Activated naive CD8-positive, alpha-beta T cell treated with anti-CD3 and anti-CD28 coated beads, Interleukin-2, amount 50 U/mL, for 24 hours (primary cell): ENCODE measurements at places on chromosomes 7 and 10.

DNA sequence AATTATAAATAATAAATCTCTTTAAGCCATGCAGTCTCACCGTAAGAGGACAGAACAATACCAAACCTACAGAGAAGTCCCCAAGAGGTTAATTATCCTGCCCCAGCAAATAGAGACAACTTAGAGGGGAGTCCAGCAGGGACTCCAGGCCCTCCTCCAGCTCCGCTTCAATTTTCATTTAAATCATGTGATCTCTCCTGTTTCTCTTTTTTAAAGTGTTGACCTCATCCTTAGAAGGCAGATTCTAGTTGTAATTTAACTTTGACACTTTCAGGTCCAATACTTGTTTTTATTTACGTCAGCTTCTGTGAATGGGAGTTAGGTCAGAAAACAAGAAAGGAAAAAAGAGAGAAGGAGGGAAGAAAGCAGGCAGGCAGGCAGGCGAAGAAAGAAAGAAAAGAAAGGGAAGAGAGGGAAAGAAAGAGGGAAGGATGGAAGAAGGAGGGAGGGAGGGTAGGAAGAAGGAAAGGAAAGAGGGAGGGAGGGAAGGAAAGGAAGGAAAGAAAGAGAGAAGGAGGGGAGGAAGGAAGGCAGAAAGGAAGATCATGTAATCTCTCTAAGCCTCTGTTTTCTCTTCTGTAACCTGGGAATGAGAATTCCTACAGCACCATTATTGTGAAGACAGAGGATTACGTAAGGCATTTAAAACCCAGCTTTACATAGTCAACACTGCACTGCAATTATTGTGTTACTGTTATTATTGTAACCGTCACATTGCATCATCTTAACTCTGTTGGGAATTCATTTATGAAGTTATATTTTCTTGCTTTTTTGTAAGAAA is 227.7 kb downstream of the SKIDA1 start:
- no peak for DNase-seq

GRCh38 chr10:60169111-60169510 is 220.6 kb downstream of the ANK3 start:
- DNase-seq = no peak

GRCh38 chr7:76303202-76304147 is 1.0 kb downstream of the HSPB1 start:
- peak; percentile 81 for DNase-seq

DNA sequence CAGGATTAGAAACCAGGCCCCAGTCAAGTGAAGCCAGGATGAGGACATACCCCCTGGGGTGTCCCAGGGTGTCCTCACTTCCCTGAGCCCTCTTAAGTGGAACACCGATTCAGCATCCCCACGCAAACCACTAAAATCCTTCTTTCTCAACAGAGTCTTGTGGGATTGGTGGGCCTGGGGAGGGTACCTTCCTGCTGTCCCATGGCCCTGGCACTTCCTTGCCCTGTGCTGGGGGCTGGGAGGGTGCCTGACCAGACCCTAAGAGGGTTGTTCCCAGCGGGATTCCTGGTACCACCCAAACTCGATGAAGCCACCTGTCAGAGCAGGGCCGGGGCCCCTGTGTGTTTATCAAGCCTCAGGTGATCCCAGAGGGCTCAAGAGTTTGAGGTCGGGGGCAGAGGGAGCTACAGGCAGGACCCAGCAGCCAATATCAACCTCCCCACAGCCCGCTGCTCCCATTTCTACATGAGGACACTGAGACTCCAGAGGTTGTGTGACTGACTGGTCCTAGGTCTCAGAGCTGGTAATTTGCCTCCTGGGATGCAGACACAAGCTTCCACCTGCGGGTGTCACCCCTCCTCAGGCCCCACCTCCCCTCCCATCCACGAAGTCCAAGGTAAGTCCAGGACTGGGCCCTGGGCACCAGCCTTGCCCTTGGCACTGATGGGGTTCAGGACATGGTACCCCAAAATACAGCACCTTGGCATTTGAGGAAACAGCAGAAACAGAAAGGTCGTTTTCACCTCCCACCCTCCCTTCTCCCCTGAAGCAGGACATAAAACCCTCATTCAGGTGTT is 31.4 kb downstream of the OAT start:
- no peak for DNase-seq

DNA sequence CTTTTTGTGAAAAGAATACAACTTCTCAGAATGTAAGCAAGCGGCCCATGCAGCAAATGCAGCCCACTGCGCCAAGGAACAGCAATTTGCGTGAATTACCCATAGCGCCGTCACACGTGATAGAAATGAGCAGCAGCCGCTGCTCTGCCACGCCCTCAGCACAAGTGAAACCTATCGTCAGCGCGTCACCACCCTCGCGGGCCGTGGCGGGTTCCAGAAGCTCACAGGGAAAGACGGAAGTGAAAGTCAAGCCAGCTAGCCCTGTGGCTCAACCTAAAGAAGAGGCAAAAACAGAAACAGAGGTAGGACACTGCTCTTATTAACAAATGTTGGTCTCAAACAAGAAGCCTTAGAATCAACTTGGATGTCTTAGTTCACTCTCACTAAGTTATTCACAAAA is 70.5 kb downstream of the SHH start:
- no peak for DNase-seq

- DNase-seq = no peak
Observed at GRCh38 chr10:11243425-11244222, 226.0 kb downstream of the CELF2 start.

- DNase-seq = no peak
Observed at GRCh38 chr7:7761974-7762779, 43.8 kb upstream of the RPA3 start.

DNA sequence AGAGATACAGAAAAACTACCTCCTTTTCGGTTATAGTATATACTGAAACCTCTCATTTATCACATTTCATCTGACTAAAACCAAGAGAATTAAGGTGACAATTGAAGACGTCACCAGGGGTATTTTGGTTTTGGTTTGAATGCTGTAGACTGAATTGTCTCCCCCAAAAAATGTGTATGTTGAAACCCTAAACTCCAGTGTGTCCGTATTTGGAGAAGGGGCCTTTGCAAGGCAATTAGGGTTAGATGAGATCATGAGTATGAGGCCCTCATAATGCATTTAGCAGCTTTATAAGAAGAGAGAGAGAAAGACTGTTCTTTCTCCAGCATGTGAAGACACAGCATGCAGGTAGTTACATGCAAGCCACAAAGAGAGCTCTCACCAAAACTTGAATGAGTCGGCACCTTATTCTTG is 59.5 kb downstream of the CACNA2D1 start:
- DNase-seq = no peak

DNA sequence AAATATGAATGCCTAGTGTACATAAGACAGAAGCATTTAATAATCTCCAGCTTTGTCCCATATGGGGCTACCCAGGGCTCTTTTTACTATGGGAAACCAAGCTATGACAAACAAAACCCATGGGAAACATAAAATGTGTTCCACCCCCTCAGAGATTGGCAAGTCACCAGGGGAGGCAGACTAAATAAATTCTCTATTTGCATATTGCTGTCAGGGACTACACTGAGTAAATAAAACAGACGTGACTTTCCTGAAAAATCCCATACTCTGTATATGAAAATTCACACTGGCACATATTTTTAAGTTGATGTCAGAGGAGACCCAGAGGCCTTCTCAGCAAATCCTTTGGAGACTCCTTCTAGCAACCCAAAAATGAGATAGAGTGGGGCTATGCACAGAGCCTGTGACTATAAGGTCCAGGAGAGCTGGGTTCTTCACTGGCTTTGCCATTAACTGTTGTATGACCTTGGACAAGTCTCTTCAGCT is 44.0 kb upstream of the HPSE2 start:
- DNase-seq = no peak

GRCh38 chr10:69631566-69631965 is 1.5 kb downstream of the FAM241B start:
- no peak for DNase-seq

DNA sequence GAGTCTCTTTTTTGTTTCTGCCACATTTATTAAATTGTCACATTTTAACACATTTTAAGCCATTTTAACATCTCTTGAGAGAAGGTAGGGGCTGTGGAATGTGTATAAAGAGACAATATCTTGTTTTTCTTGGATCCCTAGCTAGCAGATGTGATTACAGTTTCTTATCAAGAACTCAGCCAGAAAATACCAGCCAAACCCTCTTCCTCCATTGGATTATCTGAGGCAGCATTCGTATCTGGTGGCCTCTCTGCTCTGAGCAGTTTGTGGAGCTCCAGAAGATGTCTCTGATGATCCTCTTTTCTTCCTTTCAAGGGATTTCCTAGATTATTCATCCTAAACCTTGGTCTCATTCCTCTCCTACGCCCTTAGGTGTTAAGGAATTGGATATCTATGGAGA is 35.3 kb upstream of the PFKFB3 start:
- no peak for DNase-seq

DNA sequence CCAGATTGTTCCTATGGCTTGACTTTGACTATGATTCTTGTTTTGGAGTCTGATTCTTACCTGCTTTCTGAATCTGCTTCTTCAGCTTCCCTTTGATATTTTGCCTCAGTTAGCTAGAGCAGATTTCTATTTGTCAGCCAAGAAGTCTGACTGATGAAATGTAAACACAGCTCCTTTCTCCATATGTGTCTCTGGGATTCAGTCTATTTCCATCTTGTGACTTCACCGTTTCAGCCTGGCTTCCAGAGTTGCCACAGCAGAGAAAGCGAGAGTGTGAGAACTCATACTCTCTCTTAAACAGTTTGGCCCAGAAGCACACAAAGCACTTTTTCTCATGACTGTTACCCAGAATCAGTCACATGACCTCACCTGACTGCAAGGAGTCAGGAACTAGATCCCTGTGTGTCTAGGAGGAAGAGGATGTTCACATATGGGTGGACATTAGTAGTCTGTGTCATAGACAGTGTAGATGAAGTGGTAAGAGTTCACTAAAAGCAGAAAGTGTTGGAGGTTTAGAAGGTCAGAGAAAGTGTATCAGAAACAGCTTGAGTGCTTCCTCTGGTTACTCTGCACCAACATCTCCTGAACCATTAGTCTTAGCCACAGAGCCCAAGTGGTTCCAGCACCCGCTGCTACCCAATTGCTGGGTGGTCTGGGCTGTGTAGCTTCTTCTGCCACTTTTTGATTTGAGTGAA is 103.4 kb upstream of the CDK6 start:
- no peak for DNase-seq

DNA sequence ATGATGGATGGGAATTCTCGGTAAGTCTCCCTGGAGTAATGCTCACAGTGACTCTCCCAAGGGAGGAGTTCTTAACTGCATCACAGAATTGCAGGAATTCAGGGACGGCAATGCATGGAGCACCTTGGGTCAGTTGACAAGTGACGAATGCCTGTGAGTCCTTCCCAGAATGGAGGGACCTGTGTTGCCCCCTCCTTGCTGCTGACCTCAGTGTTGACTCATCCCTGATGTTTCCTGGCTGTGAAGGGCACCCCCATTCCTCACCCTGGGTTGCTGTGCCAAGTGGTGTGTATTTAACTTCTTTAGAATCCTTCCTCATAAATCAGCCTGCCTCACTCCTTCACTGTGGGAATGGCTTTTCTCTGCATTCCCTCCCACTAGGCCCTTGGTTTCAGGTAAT is 98.9 kb downstream of the LRMDA start:
- no peak for DNase-seq

DNA sequence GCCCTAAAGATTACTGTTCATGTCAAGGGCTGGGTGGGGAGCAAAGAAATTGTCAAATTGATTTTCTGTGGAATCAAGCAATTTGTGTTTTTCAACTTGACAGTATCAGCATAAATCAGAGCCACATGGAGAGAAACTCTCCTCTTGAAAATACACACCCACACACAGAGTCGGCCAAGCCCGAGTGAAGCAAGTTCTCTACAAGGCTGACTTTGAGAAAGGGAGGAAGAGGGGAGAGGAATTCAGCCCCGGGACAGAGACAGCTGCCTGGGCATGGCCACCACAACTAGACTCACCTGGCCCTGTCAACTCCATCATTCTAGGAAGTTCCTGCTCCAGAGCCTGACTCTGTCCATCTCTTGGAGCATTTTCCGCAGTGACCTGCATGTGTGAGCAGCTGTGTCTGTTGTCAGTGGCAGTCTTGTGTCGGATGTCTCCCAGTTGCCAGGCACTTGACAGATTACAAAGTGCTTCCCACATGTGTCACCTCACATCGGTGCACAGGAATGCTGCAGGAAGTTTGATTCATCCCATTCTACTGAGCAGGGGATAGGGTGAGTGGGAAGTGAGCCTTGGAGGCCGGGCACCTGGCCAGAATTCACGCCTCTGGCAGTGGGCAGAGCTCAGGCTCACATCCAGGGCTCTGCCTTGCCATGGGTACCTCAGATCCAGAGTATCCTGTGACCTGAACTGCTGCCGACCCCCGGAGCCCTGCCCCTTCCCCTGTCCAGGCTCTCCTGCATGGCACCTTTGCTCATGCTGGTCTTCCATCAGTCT is 37.9 kb downstream of the ADAM12 start:
- DNase-seq = no peak

DNA sequence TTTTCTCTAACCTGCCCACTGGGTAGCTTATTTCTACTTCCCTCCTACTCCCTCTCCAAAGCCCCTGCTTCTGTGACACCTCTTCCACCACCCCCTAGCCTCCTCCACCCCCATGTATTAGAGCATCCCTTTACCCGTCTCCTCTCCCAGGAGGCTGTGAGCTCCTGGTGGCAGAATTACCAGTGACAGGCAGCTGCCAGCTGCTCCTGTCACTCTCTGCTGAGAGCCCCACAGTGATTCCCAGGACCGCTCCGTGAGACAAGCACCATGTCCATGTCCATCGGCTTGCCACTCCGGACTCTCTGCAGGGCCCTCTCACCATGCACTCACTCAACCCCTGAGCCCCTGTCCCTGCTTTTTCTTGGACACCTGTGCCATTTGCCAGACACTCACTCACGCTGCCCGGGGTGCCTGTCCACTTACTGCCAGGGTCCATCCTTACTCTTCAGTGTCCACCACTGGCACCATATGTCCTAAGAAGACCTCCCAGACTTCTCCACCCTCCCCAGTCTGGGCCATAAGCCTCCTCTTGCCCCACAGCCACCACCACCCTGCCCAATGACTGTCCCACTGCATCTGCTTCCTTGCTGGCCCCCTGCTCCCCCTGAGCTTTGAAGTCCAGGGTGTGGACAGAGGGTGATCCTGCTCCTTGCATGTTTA is 9.8 kb downstream of the WDFY4 start:
- DNase-seq = no peak

GRCh38 chr10:75466001-75466400 is 34.6 kb downstream of the LRMDA start:
- DNase-seq = no peak

- DNase-seq = no peak
Observed at GRCh38 chr10:62261666-62262065, 7.0 kb downstream of the RTKN2 start.
